Small intestine (tissue), 16 donors: ENCODE measurements at places on chromosomes 5 and 9. TPM values are rescaled to one million over a fixed set of nuclear protein-coding genes. Genes with fewer than 3 reads are reported as not detected.

DNA sequence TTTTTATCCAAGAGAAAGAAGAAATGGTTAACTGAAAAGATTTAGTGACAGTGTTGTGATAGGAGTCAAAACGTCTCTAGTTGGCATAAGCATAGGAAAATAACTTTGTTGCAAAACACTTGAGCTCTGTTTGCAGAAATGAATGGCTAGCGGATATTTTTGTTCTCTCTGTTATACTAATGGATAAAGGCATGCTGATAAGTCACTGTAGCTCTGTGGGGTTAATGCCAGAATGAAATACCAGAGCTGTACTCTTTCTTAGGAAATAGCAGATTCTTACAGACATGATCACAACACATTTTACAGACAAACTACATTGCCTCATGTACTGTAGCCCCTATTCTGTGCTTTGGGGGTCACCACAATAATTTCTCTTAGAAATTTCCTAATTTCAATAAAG is 202.8 kb downstream of the DMRTA1 start:
- H3K4me3 ChIP-seq = no peak overlapping the region
- no peaks in the 10 kb centered on the region for H3K27me3 ChIP-seq
- H3K27ac ChIP-seq = no peak overlapping the region

GRCh38 chr9:9631284-9631683 is 981.5 kb downstream of the PTPRD start:
- no peak for DNase-seq
- no peaks in the 10 kb centered on the region for H3K27me3 ChIP-seq
- H3K4me3 ChIP-seq = no peak overlapping the region
- H3K36me3 ChIP-seq = no peaks in the 10 kb centered on the region
- no peak overlapping the region for H3K27ac ChIP-seq

DNA sequence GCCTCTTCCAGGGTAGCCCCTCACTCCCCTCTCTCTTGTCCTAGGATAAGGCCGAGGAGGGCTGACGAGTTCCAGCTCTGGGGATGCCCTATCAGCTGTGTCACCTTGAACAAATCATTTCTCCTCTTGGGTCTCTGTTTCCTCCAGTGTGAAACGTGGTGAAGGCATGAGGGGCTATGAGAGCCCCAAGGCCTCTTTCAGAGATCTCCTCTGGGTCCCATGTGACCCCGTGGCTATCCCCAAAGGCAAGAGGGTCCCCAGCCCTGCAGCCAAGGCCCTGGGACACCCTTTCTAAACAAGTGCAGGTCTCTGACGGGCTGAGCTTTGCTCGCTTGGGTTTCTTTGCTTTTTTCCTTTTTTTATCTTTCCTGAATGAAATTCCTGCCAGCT is 25.5 kb upstream of the SPTLC1 start:
- H3K27me3 ChIP-seq = peaks cover 8% of the 10 kb centered on the region
- H3K36me3 ChIP-seq = no peaks in the 10 kb centered on the region
- no peak overlapping the region for H3K27ac ChIP-seq
- no peak overlapping the region for H3K4me3 ChIP-seq
- no peak for DNase-seq

DNA sequence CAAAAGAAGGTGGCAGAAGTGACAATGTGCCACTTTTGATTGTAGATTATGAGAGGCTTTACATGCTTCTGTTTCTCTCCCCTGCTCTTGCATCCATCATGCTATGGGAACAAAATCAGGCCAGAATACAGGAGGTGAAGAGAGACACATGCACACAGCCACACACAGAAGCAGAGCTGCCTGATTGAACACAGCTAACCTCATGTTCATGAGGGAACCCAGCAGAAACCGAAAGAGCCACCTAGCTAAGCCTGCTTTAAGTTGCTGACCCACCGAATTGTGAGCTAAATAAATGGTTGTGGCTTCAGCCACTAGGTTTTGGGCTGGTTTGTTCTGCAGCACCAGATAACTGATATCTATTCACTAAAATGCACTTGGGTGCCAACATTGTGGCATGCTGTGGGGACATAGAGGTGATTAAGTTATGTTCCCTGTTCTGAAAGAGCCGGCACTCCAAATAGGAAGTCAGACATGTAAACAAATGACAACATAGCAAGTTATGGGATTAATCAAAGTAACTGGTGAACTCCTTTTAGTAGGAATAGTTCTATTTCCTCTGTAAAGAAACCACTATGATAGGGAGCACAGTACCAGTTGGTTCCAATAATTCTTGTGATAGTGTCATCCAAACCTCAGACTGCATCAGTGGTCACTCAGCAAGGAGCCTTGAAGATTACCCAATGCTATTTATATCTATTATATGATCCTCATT is 93.6 kb upstream of the TNC start:
- no peaks in the 10 kb centered on the region for H3K36me3 ChIP-seq
- H3K27ac ChIP-seq = no peak overlapping the region

DNA sequence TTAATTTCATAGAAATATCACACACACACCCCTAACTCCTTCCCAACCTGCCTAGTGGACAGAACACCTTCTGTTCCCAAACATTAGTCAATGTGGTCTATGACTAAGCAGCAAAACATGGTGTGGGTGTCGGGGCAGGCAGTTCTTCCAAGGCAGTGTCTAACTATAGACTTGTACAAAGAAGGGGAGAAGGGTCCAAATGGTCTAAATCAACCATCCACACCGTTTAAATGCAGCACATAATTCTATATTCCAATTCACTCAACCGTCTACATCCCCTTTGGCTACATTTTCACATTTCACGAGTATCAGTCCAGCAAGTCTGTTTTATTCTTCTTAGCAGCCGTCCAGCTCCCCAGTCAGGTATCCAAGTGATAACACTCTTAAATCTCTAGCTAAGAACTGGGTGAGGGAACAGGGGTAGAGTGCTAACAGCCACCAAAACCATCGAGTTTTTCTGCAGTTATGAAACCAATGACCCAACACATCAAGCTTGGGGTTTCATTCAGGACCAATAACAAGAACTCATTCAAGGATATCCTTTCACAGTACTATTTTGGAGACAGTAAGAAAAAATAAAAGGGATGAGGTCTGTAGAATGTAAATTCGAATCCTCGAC is 3.3 kb downstream of the ZNF608 start:
- peak overlapping the region; percentile 86 for H3K4me3 ChIP-seq
- peak; percentile 58 for DNase-seq
- H3K27me3 ChIP-seq = no peaks in the 10 kb centered on the region

The NEUROG1 gene
- not detected for polyA plus RNA-seq
